ENCODE measurements at places on chromosomes 6 and 20.

DNA sequence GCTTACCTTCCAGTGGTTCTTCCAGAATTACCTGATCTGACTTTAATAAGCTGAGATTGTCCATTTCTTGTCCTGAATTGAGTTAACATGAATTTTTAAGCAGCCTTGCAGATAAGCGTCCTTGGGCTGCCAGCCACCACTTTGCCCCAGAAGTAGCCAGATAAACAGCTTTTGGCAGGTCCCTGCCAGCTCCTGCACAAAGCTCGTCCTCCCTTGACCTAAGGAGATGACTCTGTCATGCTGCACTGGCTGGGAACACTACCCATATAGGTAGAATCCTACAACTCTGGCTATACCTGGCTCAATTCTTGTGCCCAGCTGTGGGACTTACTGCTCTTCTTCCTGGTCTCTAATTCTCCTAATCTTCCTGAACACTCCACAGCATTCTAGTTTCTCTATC, 39.6 kb upstream of the AAR2 start:
- DNase-seq, result no peak

- DNase-seq, result no peak
Observed at GRCh38 chr6:31214516-31214915, 44.0 kb upstream of the POU5F1 start.

- DNase-seq, result no peak
Observed at GRCh38 chr6:71979911-71980310, 93.6 kb downstream of the RIMS1 start.

DNA sequence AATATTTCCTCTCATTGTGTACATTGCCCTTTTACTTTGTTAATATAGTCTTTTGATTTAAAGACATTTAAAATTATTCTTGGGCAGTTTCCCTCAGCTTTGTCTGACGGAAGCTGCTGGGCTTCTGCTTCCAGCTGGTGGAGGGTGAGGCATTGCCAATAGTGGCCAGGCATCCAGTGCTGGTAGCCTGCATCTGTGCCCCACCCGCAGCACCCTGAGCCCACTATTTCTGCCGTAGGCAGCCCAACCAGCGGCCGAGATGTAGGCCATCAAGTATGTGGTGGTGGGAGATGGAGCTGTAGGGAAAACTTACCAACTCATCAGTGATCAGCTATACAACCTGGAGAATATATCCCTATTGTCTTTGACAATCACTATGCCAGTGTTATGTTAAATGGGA, 226.0 kb upstream of the SYNCRIP start:
- DNase-seq, result no peak

DNA sequence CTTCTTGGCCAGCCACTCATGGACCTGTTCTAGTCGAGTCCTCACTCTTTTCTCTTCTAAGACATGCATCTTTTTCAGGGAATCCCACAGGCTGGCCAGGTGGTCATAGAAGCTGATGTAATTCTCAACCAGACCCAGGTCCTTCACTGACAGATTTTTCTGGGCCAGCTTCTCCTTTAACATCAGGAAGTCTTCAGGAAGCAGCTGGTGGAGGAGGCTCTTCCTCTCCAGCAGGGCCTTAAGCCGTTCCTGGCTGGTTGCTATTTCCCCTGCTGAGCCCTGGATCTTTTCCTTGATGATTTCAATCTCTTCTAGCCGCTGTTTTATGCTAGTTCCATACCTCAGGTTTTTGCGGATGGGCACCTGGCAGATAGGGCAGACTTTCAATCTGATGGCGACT, 28.6 kb downstream of the DDX27 start:
- DNase-seq, result no peak

GRCh38 chr6:34249469-34250261, 859 bp upstream of the SMIM29 start:
- DNase-seq, result no peak

DNA sequence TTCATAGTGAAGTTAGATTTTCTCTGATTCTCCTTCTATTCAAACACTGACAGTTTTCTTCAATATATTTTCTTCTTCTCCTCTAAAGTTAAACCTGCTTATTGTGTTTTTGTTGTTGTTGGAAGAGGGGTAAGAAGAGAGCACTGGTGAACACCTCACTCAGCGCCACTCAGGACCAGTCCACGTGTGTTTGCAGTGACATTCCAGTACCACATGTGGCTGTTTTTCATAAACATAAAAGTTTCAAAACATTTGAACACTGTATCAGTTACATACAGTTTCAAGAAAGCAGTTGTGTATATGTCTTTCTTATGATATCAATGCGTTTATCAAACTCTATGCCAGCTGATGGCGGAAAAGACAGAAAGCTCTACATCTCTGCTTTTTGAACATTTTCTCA, 86.7 kb downstream of the HMGCLL1 start:
- DNase-seq, result no peak

- DNase-seq, result no peak
Observed at GRCh38 chr6:162388383-162388777, 339.2 kb downstream of the PRKN start.

- no peak for DNase-seq
Observed at GRCh38 chr6:11543919-11544518, 6.5 kb downstream of the TMEM170B start.

DNA sequence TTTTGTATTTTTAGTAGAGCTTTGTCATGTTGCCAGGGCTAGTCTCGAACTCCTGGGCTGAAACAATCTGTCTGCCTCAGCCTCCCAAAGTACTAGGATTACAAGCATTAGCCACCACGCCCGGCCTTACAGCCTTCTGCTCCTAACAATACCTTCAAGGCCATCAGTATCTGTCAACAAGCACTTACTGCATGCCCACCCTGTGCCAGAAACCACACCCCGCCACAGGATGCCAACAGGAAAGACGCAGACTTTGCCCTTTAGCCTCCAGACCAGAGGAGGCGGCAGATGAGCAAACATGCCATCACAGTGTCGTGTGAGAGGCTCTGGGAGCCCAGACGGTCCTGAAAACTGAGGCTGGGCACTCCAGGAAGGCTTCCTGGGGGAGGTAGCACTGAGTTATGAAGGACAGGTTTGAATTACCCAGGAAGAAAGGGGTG, 34.7 kb upstream of the TGM3 start:
- DNase-seq, result no peak

DNA sequence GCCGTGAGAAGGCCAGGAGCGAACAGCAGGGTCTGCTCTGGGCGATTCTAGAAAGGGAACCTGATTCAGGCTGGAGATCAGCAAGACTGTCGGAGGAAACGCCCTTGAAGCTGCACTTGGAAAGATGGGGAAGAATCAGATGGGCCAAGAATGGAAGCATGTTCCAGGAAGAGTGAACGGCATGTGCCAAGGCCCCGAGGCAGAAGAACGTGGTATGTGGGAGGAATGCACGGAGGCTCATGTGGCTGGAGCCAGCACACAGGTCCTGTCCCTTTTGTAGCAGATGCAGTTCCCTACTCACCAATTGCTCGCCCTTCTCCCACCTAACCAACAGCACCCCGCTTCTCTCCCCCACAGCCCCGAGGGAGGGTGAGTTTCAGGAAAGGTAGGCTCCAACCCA, 180.6 kb downstream of the TFAP2C start:
- no peak for DNase-seq

DNA sequence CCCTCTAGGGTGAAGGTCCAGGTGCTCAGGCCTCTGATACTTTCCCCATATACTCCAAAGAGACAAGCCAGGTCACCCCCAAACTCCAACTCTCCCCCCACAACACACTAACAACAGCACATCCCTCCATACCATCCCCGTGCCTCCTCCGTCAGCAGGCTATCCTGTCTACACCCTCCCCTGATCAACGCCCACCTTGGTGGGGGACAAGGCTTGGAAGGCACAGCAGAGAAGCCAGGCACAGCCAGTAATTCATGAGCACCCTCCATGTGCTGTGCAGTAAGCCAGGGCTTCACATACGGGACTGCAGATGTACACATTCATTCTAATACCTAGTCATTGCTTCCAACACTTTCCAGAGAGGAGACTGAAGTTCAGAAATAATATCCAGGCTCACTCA, 57.6 kb downstream of the TRERF1 start:
- no peak for DNase-seq

DNA sequence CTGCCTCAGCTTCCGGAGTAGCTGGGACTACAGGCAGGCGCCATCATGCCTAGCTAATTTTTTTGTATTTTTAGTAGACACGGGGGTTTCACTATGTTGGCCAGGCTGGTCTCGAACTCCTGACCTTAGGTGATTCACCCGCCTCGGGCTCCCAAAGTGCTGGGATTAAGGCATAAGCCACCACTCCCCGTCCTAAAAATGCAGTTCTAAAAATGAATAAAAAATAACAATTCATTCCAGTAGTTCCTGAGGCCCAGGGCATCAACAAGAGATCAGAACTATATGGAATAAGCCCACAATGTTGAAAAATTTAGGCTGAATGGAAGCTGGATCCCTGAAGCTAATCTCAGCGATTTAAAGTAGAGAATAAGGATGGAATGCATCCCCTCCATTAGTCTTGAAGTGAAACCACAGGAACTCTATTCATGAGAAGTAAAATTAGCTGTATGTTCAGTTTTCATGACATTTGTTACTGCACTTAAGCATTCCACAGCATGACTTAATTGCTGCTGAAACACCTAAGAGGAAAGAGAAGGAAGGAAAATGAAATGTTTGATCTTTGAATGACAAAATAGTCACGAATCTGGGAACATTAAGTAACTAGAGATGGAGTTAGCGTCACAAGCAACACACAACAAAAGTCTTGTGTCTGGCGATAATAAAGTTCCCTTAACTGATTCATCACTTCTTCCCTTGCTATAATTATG, 80.4 kb upstream of the RIPOR2 start:
- no peak for DNase-seq

DNA sequence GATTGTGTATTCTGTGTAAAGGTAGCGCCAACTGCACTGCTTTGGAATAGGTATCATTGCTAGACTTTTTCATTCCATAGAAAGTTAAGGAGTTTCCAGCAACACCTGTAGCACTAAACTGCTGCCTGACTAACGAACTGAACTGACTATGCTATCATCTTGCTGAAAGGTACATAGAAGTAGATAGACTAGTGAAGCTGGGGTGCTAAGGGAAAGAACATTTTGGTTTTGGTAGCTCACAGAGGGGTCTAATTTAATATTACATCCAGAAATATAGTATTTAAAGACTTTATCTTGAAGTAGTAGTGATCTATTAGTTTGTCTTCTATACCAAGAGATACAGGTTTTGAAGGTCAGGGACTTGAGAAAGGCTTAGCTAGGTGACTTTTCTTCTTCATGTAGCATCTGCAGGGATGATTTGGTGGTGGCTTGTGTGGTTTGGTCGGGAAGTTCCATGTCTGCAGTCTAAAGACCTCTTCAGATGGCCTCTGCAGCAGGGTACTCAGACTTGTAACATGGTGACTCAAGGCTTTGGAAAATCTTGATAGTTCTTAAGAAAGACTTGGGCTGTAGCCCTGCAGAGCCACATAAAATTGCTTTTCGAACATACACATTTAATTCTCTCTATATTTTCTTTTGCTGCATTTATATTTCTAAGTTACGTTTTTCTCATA, 10.2 kb downstream of the SENP6 start:
- no peak for DNase-seq

DNA sequence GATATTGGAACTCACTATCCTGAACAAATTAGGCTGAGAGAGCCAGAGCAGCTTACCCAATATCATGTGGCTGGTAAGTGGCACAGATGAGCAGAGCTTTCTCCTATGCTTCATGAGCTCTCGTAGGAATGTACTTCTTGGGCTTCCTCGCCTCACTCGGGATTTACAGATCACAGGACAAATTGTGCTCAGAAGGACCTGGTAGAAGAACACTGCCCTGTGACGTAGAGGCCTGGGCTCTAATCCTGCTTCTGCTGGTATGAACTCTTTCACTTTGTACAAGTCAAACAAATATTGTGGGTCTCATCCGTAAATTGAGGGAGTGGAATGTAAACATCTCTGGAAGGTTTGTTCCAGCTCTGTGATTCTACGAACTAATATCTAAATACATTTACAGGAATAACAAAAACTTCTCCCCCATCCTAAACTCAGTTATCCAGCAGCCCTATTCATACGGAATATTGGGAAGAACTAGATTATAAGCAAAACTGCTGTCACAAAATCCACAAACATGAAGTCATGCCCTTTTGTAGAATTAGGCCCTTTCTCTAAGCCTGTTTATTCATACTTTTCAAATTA, 187.6 kb downstream of the CLIC5 start:
- DNase-seq, result no peak

GRCh38 chr6:57423468-57423867, 106.0 kb downstream of the PRIM2 start:
- DNase-seq, result no peak

All from NK-92 treated with Interleukin-12 subunit alpha and Interleukin-12 subunit beta, amount 100 ng/mL, for 24 hours (cell line).